ENCODE measurements at places on chromosomes 12 and 14.

- no peak for DNase-seq
Observed at GRCh38 chr14:90555126-90556011, 158.5 kb downstream of the CALM1 start.

GRCh38 chr14:33851931-33852330 lies 98.9 kb downstream of the EGLN3 start:
- no peak for DNase-seq

DNA sequence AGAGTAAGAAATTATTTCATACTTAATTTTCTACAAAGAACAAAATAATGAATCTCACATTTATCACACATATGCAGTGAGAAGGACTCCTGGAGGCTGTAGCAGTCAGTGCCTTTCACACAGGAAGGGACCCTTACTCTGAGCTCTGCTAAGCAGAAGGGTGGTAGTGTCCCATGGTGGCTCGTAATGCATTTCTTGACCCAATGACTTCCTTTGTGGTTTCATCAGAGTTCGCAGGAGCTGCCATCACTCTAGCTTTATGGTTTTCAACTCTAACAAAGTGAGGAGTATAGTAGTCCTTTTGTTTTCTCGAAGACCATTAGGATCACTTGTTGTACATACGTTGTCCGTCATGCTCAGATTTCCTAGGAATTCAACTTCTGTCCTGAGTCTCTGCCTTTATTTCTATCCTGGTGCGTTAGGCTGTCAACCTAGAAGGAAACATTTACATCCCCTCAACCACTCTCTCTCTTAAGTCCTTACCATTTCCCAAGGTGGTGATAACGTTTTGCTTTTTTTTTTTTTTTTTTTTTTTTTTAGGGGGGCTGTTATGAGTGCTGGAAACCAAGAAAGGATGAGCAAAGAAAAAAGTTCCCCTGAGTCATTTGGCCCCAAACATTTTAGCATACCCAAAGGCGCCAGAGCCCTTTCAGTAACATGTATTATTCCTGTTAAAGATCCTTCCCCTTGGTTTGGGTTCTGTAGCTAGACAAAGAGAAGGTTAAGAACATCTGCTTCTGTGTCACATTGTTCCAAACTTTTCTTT lies 37.2 kb downstream of the GABARAPL1 start:
- DNase-seq: no peak

DNA sequence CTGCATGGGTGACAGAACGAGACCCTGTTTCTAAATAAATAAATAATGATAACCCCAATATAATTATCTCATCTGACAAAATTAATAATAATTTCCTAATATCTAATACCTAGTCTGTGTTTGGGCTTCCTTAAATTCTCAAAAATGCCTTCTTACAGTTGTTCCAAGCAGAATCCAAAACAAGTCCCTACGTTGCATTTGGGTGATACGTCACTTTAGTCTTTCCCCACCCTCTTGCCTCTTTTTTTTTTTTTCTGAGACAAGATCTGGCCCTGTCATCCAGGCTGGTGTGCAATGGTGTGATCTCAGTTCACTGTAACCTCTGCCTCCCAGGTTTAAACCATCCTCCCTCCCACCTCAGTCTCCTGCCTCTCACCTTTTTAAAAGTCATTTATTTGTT lies 26.7 kb downstream of the VEZT start:
- DNase-seq: no peak

DNA sequence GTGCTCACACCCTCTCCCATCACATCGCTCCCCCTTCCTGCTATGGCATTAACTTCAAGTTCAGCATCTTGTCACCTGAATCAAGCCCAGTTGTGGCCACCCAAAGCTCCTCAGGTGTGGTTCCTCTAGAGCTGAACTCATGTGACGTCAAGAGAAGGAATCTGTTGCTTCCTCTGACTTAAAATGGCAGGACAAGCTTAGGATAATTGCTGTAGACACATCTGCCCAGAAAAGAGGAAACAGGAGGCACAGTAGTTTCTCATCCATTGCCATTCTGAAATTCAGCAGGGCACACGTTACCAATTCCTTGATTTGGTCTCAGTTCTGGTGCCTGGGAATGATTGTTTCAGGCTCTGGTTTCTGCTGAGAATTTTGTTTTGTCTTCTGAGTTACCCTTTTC lies 52.1 kb downstream of the RCOR1 start:
- DNase-seq: no peak

DNA sequence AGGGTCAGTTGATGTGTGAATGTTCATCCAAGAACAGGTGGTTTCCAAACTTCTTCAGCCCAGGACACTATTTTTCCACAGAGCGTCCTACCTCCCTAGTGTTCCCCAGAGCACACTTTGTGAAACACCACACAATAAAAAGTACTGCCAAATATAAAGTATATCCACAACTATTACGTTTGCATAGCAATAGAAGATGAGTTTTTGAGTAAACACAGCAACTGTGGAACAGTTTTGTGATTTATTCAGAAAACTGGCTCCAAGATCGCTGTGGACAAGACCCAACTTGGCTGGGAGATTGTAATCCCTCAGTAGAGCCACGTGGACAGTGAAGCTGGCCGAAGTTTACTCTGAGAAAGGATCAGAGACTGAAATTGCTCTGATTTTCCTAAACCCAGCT lies 14.5 kb upstream of the MAP1LC3B2 start:
- no peak for DNase-seq
